ENCODE measurements at places on chromosomes 3 and 15.

DNA sequence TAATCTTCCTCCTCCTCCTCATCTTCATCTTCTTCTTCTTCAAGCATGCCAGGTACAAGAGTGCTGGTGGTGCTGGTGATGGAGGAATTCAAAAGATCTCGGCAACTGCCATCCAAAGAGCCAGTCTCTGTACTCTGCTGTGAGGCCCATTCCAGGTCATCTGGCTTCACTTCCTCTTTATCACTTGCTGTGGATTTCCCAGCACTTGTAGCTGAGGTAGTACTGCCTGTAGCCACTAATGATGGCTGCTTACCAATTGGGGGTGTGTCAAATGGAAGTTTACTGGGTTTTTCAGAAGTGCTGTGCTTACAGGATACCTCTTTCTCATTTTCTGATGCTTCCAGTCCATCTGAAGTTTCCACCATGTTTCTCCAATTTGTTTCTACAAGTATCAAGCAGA is 28.8 kb upstream of the SHC4 start:
- no peak for DNase-seq

DNA sequence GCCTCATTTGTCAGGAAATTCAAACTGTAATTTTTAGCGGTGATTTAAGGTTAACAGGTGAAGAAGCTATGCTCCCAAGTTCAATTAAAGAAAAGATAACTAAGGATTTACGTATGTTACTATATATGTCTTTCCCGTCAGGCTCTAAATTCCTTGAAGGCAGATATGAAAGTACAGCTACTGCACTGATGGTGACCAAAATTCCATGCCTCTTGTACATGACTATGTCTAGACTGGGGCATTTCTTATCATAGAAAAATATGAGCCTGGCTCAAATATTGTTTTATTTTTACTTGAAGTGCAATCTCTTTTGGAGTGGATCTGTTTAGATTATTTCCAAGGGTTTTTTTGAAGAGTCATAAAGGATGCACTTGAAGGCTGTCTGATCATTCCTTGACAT is 647.1 kb upstream of the KCNMB2 start:
- no peak for DNase-seq

GRCh38 chr3:30034246-30034991 is 572.0 kb upstream of the TGFBR2 start:
- no peak for DNase-seq

DNA sequence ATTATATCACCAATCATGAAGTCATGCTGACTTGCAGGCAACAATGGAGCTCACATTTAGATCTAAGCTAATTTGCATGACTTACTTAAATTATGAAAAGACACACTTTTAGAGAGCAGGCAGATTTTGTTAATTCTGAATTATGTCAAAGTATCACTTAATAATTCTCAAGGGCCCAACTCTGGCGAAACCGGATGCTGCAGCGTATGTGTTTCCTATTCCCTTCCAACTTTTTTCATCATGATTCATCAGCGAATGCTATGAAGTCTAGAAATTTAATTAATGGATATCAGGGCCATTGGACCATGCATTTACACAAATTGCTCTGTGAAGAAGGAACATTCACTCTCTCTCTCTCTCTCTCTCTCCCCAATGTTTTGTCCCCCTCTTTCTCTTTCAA is 63.5 kb upstream of the GOLGA8A start:
- no peak for DNase-seq

- no peak for DNase-seq
Observed at GRCh38 chr3:126858887-126859286, 124.0 kb upstream of the PLXNA1 start.

DNA sequence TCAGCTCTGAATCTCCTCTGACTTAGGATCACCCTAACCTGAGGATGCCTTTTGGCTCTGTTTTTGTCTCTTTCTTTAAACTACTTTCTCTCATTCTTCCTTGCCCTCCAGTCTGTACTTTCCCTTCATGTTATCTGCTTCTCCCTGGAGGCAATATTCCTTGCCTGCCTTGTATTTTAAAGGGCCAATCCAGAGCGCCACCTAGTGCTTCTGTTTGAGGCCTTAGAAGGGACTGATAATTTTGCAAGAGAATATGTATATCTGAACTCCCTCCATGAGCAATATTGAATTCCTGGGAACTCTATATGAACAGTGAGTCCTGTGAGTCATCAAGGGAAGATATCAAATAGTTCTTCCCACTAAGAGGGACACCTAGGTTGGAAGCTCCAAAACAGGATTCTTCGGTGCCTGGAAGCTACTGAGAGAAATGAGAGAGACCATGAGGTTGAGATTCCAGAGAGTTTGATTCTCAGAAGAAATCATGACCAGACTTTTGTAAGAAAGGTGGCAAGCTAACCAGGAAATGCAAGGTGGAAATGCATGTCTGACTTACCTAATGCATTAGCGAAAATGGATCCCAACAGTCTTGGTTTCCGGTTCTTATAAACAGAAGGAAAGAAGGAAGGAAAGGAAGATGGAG is 203.8 kb upstream of the CD96 start:
- no peak for DNase-seq

- DNase-seq: no peak
Observed at GRCh38 chr15:34684351-34684750, 70.4 kb downstream of the GJD2 start.

GRCh38 chr3:10982782-10983181 is 9.8 kb upstream of the SLC6A1 start:
- no peak for DNase-seq

DNA sequence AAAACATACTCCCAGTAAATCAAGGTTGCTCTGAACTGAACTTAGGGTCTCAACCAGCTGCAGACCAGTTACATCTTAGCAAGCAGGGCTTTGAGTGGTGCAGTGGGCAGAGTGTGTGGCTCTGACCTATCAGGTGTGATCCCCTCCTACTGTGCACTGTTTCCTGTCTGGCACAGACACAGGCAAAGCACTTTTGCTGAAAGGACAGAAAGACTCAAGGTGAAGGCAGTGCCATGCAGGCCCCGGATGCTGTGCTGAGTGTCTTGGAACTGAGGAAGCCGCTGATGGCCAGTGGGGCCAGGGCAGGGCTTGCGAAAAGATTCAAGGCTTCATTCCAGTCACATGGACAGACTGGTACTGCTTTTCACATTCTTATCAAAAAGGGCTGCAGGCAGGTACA is 85.2 kb downstream of the CACNA1D start:
- DNase-seq: no peak
